NCI-H460 (cell line): ENCODE measurements at places on chromosomes 7 and 10.

DNA sequence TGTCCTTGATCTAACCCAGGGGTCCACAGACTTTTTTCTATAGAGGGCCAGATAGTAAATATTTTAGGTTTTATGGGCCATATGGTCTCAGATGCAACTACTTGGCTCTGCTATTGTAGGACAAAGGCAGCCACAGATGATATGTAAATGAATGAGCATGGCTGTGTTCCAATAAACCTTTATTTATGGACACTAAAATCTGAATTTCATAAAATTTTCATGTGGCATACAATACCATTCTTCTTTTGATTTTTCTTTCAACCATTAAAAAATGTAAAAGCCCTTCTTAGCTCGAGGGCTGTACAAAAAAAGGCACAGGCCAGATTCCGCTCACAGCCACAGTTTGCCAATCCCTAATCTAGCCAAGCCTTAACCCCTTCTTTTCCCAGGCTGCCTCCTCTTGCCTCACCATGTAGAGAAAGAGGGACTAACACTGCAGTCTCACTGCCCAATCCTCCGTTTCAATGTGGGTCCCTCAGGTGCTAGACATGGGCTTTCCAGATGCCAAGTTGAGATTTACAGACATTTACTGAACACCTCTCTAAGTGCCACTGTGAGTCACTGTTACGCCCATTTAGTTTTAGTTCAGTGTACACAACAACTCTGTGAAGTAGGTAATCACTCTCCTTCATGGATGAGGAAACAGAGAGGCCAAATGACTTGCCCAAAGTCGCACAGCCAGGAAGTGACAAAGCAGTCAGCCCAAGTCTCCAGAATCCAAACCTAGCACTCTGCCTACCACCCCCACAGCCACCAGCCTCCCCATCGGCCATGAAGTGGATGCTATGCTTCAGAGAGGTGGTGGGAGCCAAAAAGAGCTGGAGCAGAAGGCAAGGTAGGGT is 132.6 kb upstream of the PDLIM1 start:
- DNase-seq, result no peak

DNA sequence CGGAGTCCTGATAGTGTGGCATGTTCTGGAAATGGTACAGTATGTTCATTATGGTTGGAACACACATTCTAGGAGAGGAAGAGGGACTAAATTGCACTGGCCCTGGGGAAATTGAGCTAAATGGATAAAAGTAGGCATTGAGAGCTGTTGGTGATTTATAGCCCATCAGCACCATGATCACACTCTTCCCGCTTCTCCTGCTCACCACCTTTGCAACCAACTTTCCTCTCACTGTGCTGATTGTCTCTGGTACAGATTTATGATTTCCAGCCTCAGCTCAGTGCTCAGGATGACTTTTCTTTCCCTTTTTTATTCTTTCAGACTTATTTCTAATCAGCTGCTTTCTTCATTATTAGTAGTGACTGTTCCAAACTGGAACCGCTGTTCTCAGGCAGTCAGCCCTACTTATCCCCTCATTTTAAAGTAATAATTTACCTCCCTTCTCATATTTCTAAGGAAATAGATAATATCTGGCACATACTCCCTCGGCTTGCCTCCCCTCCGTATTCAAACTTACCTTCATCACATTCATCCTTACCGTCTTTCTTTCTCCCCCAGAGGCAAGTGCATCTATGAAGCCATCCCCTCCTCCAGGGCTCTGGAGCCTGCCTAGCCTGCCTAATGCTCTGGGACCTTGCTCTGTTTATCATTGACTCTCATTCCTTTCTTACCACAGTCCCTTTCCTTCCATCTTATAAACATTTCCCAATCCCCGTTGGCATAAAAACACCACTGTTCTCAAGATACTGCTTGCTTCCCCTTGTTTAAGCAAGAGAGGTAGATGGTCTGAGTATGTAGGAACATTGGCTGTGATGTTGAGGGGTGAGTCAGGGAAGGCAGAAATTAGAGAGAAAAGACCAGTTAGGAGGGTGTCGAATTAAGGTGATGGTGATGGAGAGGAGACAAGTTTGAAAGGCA is 51.6 kb upstream of the RPA3 start:
- DNase-seq, result no peak

GRCh38 chr7:21504021-21504420 is 38.8 kb upstream of the DNAH11 start:
- no peak for DNase-seq

GRCh38 chr7:5453566-5454075 is 30.0 kb upstream of the TNRC18 start:
- no peak for DNase-seq

DNA sequence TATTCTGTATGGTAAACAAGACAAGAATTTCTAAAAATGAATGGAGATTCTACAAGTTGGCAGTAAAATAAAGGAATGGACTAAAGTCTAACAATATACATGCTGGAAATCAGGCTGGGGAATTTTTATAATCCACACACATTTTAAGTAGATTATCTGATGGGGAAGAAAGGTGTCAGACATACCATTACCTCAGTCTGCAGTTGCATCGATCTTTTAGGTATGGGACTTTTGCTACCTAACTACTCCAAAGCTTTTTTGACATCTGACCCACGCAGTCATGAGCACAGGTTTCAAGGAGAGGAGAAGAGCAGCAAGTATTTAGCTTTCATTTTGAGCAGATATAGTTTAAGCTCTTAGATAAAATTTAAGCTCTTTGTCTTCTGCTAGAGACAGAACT is 113.0 kb downstream of the ZNF438 start:
- no peak for DNase-seq

- no peak for DNase-seq
Observed at GRCh38 chr10:9848278-9848677, 1169.4 kb upstream of the CELF2 start.

GRCh38 chr7:74051193-74051592 is 23.2 kb downstream of the ELN start:
- DNase-seq, result no peak

DNA sequence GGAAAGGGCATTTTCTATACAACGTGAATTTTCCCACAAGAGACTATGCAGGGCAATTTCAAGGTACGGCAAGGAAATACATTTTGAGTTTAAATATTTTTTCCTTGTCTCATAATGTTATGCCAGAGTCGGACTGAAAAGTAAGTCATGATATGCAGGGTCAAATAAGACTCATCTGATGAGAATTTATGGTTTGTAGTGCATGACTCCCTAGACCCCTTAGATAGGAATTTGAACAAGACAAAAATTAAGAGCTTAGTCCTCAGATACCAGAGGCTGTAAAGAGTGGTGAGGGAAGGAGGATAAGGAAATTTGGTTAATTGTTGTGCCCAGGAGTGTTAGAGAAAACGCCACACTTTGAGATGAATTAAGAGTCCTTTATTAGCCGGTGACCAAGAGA is 616.6 kb downstream of the XPNPEP1 start:
- no peak for DNase-seq

DNA sequence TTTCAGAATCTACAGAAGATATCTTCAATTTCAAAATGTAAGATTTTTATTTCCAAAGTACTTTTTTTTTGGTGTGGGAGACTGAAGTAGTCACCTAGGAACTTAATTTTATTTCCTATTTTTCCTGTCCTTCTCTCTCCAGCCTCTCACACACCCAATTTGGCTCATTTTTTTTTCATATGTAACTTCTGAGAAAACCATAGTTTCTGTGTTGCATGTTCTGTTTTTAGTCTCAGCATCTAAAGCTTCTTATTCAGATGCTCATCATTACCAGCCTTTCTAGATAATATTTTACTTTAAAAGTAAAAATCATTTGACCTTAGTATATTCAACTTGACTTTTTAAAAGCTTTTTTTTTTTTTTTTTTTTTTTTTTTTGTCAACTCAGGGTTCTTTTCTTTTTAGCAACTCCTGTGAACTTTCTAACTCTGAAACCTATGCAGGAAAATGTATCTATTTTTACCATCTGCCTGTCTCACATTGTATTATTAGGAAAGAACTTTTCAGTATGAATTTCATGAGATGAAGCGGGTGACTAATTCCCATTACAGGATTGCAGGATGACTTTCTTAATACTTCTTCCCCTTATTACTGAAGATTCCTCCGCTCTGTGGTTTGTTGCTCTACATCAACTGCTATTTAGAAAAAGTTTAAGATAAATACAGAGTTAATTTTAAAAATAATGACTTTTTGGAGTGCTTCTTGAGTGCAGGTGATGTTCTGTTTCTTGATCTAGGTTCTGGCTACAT is 73.6 kb upstream of the LSM8 start:
- DNase-seq, result no peak

DNA sequence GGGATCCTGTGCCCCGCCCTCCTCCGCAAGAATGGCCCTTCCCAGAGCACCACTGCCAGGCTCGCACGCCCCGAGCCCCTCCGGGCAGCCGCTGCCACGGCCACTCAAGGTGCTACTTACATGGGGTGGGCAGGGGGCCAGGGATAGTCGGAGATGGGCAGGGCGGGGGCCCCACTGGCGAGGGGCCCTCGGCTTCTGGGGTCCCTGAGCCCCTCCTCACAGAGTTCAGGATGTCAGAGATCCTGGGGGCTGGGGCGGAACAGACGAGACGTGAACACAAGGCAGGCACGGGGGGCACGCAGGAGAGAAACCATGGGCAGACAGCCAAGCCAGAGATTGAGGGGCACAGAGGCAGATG is 25.6 kb downstream of the YKT6 start:
- no peak for DNase-seq

DNA sequence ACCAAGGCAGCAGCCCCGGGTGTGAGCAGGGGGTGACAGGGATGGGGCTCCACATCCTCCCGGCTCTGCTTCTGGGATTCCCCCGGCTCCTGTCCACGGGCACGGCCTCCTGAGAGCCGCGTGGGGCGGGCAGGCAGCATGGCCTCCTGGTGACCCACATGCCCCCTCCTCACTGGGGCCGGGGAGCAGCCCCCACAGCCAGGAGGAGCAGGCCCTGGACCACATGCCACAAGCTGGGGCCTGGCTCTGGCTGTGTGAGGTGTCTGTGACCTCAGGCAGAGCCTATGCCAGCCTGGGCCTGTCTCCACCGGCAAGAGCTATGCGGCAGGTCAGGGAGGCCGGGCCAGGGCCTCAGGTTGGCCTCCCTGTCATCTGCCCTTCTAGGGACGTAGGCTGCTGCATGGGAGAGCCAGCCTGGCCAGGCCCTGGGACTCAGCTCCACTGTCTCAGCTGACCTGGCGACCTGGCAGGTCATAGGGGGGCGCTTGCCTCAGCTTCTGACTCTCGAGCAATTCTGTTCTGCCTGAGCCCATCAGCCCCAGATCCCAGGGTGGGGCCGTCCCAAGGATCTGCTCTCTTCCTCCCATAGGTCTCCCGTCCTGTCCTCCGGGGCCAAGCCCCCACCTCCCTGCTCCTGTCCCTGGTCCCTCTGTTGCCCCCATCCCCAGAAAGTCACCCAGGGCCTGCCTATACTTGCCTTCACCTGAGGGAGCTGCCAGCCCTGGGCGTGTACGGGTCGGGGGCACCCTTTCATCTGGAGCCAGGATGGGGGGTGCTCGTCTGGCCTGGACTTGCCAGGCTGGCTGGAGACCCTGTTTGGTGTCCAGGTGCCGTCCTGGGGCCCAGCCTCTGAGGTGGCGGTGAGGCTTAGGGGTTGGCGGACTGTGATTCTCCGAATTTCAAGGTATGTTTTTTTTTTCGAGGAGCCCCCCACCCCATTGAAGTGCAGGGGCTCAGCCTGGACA is 3.9 kb upstream of the TMEM184A start:
- DNase-seq, result no peak
